ENCODE measurements at places on chromosomes 13 and 19. TPM values are rescaled to one million over a fixed set of nuclear protein-coding genes. Genes with fewer than 3 reads are reported as not detected.
A peak's percentile ranks its signal among the peaks of the same experiment; 100 is the strongest.

The IL11 gene
- total RNA-seq: not detected

GRCh38 chr19:5680437-5681368, at the start of the genes HSD11B1L and MICOS13:
TSS of gene HSD11B1L (plus strand) at chr19:5681027. CDS start at chr19:5684833, 3,806 bp downstream.
TSS of gene MICOS13 (minus strand) at chr19:5680516. CDS start at chr19:5680486, 30 bp downstream.
- DNase-seq: peak; percentile 99

DNA sequence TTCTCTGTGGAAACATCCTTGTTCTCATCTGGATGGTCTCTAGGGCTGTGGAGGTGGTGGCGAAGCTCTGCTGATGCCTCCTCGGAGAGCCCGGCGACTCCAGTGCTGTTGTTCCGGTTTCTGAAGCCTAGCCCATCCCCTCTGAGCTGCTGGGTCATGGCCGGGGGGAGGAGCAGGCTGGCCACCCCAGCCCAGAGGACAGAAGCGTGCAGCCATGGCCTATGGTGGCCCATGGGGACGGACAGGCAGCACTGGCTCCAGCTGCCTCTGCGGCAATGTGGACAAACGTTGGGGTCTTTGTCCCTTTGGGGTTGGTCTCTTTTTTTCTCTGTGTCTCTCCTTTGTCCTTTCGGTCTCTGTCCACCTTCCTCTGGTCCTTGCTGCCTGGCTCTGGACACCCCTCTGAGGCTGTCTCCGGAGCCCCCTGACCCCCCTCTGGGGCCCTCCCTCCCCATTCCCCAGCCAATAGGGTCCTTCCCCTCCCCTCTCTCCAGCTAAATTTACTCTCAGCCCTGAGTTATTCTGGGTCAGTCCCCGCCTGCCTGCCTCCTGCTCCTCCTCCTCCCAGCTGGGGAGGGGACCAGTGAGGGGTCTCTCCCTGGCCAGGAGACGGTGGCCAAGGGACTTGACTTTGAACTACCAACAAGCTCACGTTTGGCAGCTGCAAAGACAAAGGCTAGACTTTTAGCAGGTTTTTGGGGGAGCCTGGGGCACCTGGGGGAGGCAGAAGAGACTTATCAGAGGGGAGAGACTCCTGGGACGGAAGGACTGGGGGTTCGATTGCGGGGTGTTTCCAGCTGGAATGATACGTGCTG, at the start of gene HRC:
TSS of gene HRC (minus strand) at position 392 of the 815 bp plus-strand sequence. CDS start at position 233, 159 bp downstream.
- DNase-seq: no peak

The POU2F2 gene
- 0.77 TPM for total RNA-seq

- no peak for DNase-seq
Measured at GRCh38 chr13:39955560-39955959, 300.1 kb downstream of the COG6 start.

The PCP2 gene
- not detected for total RNA-seq

DNA sequence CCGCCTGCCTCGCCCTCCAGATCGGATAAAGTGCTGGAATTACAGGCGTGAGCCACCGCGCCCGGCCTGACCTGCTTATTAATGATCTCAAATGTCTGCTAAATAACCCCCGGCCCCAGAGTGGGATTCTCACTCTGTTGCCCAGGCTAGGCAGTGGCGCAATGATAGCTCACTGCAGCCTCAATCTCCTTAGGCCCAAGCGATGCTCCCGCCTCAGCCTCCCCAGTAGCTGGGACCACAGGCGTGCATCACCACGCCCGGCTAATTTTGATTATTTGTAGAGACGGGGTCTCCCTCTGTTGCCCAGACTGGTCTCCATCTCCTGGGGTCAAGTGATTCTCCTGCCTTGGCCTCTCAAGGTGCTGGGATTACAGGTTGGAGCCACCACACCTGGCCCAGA, 626 bp upstream of the ATP5F1D start:
- peak; percentile 55 for DNase-seq

DNA sequence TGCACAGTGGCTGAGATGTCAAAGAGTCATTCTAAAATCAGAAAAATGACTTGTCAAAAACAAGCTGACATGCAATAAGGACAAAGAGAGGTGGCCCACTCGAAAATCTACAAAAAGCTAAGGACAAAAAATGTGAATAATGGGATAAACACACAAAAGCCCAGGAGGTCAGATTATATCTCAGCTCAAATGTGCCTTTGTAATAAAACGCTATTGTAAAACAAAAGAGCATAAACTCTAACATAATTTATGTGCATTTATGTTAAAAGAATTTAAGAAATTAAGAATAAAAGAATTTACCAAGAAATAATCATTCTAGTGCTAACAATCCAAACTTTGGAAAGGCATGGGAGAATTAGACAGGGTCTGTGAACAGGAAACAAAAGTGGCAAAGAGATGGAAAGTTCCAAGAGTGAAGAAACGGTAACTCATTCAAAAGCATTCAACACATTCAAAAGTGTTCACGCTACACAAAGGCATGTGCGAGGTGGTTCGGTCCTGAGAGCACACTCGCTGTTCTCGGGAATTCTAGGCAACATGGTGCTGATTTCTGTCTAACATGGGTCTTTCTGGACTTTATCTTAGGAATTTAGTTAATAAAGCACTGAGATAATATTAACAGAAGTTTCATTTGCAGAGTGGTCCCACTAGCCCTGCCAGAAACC, 197.7 kb downstream of the KATNAL1 start:
- no peak for DNase-seq

GRCh38 chr13:98564204-98564603, 12.7 kb downstream of the STK24 start:
- no peak for DNase-seq

- no peak for DNase-seq
Measured at GRCh38 chr19:31595521-31595920, 246.3 kb upstream of the TSHZ3 start.

GRCh38 chr19:5046339-5047039, 77.6 kb downstream of the KDM4B start:
- no peak for DNase-seq

DNA sequence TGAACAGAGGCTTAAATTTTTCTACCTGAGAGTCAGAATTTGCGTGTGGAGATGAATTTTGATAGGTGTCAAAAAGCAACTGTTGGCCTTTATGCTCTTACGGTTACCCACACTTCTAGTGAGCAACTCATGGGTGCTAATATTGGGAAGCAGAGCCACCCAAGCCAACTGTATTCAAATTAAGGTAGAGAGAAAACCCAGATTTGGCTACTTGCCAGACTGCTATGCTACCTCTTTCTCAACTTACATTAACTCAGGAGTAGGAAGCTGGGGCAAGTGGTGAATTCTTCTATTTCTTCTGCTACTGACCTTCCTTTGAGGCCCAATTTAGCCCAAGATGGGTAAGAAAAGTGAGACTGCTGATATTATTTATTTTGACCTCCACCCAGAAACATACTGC, 83.9 kb downstream of the OLFM4 start:
- DNase-seq: no peak

GRCh38 chr19:38004521-38005223, 97.7 kb downstream of the SIPA1L3 start:
- DNase-seq: peak; percentile 89

DNA sequence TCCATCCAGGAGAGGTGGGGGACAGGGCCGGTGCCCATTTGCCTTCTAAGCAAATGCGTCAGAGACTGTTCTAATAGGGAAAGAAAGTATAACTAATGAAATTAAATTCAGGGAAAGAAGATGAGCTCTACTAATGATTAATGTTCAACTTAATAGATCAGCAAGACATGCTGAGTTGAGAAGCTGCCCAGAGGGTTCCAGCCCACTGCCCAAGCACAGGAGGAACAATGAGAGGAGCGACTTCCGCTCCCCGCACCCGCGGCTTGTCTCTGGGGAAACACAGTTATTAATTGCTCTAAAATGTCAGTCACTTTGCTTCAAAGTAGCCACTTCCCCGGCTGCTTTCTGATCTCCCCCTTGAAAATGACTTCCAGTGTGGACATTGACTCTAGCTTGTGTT, 331.3 kb downstream of the UQCRFS1 start:
- no peak for DNase-seq

DNA sequence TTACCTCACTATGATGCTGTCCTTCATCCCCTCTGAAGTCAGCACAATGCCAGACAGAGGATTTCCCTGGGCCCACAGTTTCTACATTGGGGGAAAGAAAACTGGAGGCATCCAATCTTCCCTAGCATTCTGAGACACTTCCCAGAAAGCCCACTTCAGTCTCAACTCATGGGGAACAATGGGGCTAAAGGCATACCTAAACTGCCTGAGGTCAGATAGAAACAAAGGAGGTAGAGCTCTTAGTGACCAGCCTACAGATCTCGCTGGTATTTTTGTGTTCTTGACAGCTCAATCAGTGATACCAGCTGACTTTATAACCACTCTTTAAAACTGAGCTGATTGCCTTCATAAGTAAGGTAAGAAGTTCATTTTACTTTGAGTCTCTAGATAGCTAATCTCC, 881.0 kb upstream of the GPC6 start:
- DNase-seq: no peak

The SIGLEC7 gene
- 0.14 TPM for total RNA-seq

GRCh38 chr19:2666344-2666994, 36.0 kb downstream of the GNG7 start:
- no peak for DNase-seq

The SBK2 gene
- not detected for total RNA-seq

DNA sequence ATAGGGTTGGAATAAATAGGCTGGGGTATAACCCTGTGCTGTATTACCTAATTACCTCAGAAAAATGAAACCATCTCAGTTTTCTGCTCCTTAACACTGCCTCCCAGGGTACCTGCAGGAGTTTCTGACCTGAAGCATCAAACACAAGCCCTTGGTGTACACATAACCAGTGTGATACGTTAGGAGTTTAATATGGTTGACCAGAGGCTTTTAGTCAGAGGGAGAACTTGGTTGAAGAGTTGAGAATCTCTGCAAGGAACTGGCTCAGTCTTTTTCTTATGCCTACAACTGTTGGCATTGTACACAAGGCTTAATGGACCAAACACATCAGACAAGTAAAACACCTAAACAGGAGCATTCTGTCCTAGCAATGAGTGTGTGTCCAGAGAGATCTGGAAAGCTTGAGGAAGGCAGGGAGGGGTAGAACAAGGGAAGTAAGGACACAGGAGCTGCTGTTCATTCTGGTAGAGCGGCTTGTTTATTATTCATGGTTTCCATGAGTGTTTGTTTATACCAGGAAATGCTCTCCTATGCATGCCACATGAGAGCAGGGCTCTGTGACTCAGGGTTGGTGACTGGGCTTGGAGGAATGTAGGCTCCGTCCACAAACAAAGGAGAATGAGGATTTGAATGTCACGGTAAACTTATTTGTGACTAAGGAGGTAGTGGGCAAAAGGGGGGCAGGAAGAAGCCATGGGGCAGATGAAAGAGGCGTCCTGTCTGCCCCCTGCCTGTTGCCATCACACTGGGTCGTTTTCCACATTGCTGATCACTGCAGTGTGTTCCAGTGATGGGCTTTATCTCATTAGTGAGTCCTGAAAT, 11.9 kb upstream of the SPATA13 start:
- DNase-seq: no peak

The LILRB5 gene
- 3.7 TPM for total RNA-seq

The C1QTNF9B gene
- not detected for total RNA-seq

GRCh38 chr19:7772752-7773291, 9.8 kb downstream of the CLEC4M start:
- DNase-seq: no peak

GRCh38 chr13:81929988-81930387, 1589.1 kb upstream of the SPRY2 start:
- no peak for DNase-seq

- peak; percentile 75 for DNase-seq
Measured at GRCh38 chr19:17327654-17328516, 6.8 kb downstream of the ANO8 start.

- peak; percentile 79 for DNase-seq
Measured at GRCh38 chr19:11530432-11530831, 1.5 kb upstream of the ECSIT start.

DNA sequence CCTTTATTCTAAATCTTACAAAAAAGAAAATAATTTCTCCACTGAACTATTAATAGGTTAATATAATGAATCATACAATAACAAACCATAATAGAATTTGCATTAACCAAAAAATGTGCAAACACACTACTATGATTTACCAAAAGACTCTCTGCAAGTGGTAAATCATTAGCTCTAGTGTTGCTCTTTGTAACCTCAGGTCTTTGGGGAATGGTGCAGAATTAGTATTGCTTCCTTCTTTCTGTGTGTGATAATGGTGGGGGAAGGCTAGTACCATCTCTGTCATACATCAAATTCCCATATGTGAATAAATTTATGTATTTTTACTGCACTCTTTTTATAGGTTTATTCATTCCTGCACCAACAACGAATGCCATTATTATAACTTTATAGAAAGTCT, 105.1 kb downstream of the COG6 start:
- DNase-seq: no peak

GRCh38 chr19:55641426-55642152, 787 bp downstream of the ZNF580 start:
- no peak for DNase-seq

- no peak for DNase-seq
Measured at GRCh38 chr13:67052550-67053490, 177.3 kb downstream of the PCDH9 start.

GRCh38 chr19:18898081-18898606, 2.2 kb upstream of the CERS1 start:
- DNase-seq: no peak

The SYNGR4 gene
- total RNA-seq: not detected

- no peak for DNase-seq
Measured at GRCh38 chr13:36858290-36858689, 39.3 kb downstream of the RFXAP start.

DNA sequence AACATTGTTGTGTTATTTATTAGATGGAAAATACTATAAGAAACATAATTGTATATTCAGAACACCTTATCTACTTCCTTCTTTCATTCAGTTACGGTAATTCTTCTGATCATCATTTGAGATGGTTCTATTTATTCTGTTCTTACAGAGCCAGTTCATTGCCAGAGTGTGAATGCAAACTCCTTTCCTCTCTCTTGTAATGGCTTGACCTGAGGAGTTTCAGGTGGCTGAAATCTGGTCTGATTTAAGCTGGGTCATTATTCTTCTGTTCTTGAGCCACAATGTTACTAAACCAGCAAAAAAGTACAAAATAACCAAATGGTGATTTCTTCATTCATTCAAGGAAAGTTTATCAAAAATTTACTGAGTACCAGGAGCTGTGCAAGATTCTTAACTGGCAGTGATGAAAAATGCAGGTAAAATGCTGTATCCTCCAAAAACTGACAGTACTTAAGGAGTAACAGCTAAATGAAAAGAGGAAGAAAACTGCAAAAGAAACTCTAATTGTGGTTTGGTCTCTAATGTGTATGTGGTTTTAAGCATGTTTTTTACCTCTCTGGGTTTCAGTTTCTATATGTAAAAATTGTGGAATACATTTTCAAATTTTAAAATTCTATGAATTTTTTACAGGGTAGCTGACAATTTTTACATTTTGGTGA, 182.4 kb upstream of the UFM1 start:
- no peak for DNase-seq

The FFAR3 gene
- total RNA-seq: not detected

GRCh38 chr19:4233282-4233853, 4.0 kb downstream of the EBI3 start:
- DNase-seq: no peak

The VRK3 gene
- total RNA-seq: 68.8 TPM

All from uterus (tissue), 4 donors.